ENCODE measurements at places on chromosomes 11 and 22. TPM values are rescaled to one million over a fixed set of nuclear protein-coding genes. Genes with fewer than 3 reads are reported as not detected.

OR8D4 gene
- not detected for polyA plus RNA-seq

TMEM45B gene
- 0.08 TPM for polyA plus RNA-seq

DDX25 gene
- polyA plus RNA-seq: 17.6 TPM

APOBEC3G gene
- polyA plus RNA-seq: 1.7 TPM

ACTN3 gene
- 46.2 TPM for polyA plus RNA-seq

ACRV1 gene
- polyA plus RNA-seq: not detected

PPP2R1B gene
- 25.8 TPM for polyA plus RNA-seq

HTR3B gene
- not detected for polyA plus RNA-seq

DPP3 gene
- 75.1 TPM for polyA plus RNA-seq

ANKK1 gene
- 0.38 TPM for polyA plus RNA-seq

CARD18 gene
- not detected for polyA plus RNA-seq

GAB4 gene
- polyA plus RNA-seq: 0.03 TPM

PATE2 gene
- not detected for polyA plus RNA-seq

OR51E2 gene
- not detected for polyA plus RNA-seq

SLC25A18 gene
- polyA plus RNA-seq: 2.9 TPM

NXPE4 gene
- polyA plus RNA-seq: not detected

TUB gene
- polyA plus RNA-seq: 15.3 TPM

EFCAB6 gene
- 0.32 TPM for polyA plus RNA-seq

CHRNA10 gene
- 0.97 TPM for polyA plus RNA-seq

C11orf91 gene
- not detected for polyA plus RNA-seq

TBX1 gene
- not detected for polyA plus RNA-seq

AQP11 gene
- 1.5 TPM for polyA plus RNA-seq

MYOD1 gene
- polyA plus RNA-seq: 0.06 TPM

OR6A2 gene
- 0.14 TPM for polyA plus RNA-seq

ZNF70 gene
- 1.2 TPM for polyA plus RNA-seq

PKP3 gene
- polyA plus RNA-seq: 16.7 TPM

DDX17 gene
- polyA plus RNA-seq: 698 TPM

E2F8 gene
- 5.4 TPM for polyA plus RNA-seq

FGF19 gene
- polyA plus RNA-seq: 14.8 TPM

GAL gene
- 81.8 TPM for polyA plus RNA-seq

POU2AF3 gene
- 5.7 TPM for polyA plus RNA-seq

FAM180B gene
- 0.09 TPM for polyA plus RNA-seq

SCARF2 gene
- polyA plus RNA-seq: 7.1 TPM

CCDC88B gene
- polyA plus RNA-seq: 7.9 TPM
